Stimulated activated CD4-positive, alpha-beta T cell treated with anti-CD3 and anti-CD28 coated beads, TNF-alpha, amount 100 ng/mL, for 1 hour (primary cell): ENCODE measurements at places on chromosomes 11 and 22.

DNA sequence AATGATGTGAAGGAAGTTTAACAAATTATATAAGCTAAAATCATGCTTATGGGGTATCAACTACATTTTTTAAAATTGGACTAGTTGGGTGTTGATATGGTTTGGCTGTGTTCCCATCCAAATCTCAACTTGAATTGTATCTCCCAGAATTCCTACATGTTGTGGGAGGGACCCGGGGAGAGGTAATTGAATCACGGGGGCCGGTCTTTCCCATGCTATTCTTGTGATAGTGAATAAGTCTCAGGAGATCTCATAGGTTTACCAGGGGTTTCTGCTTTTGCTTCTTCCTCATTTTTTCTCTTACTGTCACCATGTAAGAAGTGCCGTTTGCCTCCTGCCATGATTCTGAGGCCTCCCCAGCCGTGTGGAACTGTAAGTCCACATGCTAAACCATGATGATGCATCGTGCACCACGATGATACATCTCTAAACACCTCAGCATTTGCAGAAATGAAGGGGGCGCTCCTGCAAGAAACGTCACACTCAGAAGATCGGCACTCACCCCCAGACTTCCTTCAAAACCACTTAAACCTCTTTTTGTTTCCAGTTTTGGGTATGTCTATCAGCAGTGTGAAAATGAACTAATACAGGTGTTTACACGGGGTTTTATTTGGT is 340.0 kb downstream of the SHANK2 start:
- no peak for DNase-seq

- DNase-seq = no peak
These were observed 1252.7 kb downstream of the BRD1 start for GRCh38 chr22:48574776-48575617.

DNA sequence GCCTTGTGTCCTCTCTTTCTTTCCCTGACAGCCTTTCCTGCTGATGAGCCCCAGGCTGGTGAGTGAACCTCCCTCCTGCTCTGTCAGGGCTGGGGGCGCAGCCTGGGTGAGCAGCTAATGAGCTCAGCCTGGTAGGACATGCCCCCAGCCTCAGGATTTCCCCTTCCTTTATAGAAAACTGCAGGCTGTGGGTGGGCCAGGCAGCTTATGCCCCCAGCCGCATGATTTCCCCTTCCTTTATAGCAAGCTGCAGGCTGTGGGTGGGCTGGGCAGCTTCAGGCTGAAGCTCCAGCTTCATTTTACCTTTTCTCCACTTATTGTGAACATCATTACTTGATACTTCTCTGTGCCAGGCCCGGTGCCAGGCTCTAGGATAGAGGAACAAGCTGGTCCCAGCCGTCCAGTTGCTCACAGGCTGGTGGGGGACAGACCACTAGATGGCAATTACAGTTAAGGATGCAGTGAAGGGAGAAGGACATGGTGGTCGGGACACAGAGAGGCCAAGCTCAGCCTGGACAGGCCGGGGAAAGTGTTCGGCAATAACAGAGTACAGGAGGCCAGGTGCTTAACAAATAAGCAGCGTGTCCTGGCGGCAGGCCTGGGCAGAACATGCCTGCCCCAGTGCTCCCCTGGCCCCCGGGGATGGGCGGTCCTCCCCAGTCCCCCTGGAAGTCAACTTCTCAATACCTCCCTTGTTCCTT is 5.3 kb downstream of the LGALS12 start:
- no peak for DNase-seq

DNA sequence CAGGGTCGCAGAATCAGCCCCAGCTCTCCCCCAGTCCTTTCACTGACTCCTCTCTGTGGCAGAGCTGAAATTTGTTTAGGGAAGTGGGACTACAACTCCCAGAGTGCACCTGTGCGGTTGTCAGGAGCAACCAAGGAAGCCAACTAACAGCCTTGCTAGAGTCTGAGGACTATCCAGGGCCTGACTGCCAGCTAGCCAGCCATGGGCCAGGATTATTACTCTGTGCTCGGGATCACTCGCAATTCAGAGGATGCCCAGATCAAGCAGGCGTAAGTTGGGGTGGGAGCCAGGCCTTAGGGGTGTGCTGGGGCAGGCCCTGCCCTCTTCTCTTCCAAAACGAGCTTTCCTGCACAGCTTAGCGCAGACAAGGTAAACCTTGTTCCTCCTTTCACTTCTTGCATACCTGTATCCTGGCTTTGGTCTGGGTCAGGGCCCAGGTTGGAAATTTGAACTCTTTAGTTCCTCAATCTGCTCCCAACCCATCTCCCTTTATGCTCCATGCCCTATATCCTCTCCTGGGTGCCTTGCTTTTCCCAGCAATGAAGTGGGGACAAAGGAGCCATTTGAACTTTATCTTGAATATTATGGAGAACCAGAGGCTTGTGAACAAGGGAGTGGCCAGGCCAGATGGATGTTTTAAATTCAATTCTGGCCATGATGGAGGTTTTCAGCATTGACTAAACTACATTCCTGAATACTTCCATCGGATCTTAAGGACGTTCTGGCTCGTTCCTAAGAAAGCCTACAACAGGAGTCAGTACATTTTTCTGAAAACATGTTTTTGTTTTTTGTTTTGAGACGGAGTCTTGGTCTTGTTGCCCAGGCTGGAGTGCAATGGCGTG is at the start of gene DNAJB13:
TSS of gene DNAJB13 (plus strand) at position 158 of the 842 bp plus-strand sequence. CDS start at position 202, 44 bp downstream.
- DNase-seq = no peak

DNA sequence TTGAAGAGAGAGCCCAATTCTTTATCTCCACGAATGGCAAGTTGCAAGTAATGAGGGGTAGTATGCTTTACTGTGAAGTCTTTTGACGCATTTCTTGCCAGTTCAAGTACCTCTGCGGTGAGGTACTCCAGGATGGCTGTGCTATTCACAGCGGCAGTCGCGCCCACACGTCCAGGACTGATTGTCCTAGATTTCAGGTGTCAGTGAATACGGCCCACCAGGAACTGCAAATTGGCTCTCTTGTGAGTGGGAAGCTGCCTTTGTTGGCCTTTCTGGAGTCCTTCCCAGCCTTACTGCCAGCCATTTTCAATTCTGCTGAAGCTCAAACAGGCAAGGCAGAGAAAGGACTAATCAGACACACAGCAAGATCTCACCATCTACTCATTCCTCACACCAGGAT is 8.5 kb downstream of the PPFIA1 start:
- DNase-seq = no peak

DNA sequence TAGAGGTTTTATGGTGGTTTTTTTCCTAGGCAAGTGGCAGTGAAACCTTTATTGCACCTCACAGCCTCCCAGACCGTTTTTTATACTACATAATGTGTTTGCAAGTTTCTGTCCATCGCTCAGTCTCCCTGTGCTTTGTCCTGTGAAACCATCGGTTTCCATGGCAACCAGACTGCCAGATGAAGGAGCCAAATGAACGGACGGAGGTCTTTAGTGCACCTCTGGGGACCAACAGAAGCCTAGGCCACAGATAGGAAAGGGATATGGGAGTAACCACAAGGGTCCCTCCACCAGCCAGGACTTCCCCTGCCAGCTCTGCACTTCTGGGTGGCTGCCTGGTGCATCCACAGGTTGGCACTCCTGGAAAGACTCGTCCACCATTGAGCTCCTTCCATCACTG is 165.0 kb downstream of the CHST1 start:
- DNase-seq = no peak
